ENCODE measurements at places on chromosomes 4 and X.

- DNase-seq: no peak
Observed at GRCh38 chr4:75696071-75696470, 22.9 kb upstream of the G3BP2 start.

DNA sequence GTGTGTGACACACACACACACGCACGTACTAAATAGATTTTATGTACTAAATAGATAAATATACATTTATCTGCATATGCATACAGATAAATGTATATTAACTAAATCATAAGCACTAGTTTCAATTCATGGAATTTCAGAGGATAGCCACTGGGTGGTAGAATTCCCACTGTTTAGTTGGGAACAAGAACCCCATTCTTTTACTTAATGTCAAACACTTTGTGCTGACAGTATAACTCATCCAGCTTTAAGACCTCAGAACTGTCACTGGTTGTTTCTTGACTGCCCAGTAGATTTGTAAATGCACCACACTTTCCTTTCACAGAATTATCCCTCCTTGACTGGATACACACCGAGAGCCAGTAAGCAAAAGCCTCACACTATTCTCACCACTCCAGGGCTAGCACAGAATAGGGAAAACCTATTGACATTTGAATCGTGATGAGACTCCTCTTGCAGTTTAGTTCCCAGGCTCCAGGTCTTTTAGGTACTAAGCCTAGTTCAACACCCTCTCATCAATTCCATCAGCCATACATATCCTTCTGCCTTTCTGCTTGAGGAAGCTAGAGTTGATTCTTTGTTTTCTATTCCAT is 32.4 kb downstream of the PPARGC1A start:
- DNase-seq: no peak

DNA sequence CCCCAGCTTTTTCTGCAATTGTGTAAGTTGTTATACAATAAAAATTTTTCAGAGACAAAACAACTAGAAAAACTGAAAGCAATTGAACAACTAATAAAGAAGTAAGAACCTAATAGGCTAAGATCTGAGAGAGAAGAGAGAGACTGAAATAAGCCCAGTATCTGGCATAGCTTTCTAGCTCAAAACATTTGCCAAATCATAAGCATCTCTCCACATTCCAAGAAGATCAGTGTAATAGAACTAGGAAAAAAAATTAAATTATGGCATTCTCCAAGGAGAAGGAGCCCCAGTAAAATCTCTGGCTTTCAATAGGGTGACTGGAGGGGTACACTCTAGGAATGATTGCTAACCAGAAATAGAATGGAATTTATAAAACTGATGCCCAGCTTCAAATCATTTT is 19.0 kb upstream of the PPP3CA start:
- DNase-seq: no peak

GRCh38 chr4:8245884-8246833 is 23.4 kb upstream of the HTRA3 start:
- no peak for DNase-seq

- DNase-seq: no peak
Observed at GRCh38 chrX:40380655-40381488, 199.9 kb upstream of the ATP6AP2 start.

- DNase-seq: no peak
Observed at GRCh38 chr4:69104719-69105275, 8.5 kb downstream of the UGT2B7 start.

- no peak for DNase-seq
Observed at GRCh38 chr4:153111426-153112040, 92.7 kb upstream of the TRIM2 start.

- DNase-seq: no peak
Observed at GRCh38 chr4:142383800-142384470, 462.2 kb downstream of the INPP4B start.

DNA sequence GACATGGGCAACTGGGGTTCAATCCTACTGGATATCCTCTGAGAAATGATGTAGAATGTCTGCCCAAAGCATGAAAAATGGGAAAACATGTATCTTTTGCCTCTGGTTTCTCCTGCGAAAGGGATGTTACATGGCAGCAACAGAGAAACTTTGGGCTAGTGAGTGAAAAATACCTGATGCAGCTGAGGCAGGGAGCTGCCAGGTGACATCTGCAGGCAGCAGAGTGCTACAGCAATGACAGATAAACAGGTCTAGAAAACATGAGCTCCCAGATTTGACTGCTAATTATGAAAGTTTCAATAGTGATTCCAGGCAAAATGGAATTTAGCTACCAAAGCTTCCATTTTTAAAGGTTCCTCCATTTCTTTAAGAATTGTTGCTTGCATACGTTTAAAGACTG is 4.8 kb upstream of the CXCL1 start:
- DNase-seq: no peak

DNA sequence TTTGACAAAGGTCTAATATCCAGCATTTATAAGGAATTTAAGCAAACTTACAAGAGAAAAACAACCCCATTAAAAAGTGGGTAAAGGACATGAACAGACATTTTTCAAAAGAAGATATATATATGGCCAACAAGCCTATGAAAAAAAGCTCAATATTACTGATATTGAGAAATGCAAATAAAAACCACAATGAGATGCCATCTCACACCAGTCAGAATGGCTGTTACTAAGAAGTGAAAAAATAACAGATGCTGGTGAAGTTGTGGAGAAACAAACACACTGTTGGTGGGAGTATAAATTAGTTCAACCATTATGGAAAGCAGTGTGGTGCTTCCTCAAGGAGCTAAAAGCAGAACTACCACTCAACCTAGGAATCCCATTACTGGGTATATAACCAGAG is 91.6 kb upstream of the EFHC2 start:
- DNase-seq: no peak

DNA sequence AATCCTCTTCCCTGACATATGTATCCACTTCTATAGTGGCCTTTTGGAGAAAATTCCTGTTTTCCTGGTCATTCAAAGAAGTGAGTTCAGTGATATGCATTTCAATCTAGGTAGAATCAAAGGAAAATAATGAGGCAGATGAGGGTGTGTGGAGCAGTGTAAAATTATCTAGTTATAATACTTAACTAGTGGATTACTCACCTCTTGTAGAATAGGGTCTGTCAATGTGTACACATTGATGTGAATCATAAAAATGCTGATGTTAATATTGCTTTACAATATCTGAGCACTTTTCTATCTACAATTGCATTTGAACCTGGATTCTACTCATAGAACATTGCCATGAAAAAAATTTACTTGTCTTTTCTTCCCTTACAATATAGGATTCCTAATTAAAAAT is 293.5 kb downstream of the GBA3 start:
- DNase-seq: no peak

- DNase-seq: no peak
Observed at GRCh38 chr4:139535228-139535870, 20.7 kb downstream of the SETD7 start.

Data from activated CD4-positive, CD25-positive, alpha-beta regulatory T cell treated with anti-CD3 and anti-CD28 coated beads, Interleukin-2, amount 50 U/mL, for 72 hours (primary cell).